Stimulated activated CD4-positive, alpha-beta T cell treated with anti-CD3 and anti-CD28 coated beads, TNF-alpha, amount 100 ng/mL, for 1 hour (primary cell): ENCODE measurements at places on chromosomes 4 and X.

DNA sequence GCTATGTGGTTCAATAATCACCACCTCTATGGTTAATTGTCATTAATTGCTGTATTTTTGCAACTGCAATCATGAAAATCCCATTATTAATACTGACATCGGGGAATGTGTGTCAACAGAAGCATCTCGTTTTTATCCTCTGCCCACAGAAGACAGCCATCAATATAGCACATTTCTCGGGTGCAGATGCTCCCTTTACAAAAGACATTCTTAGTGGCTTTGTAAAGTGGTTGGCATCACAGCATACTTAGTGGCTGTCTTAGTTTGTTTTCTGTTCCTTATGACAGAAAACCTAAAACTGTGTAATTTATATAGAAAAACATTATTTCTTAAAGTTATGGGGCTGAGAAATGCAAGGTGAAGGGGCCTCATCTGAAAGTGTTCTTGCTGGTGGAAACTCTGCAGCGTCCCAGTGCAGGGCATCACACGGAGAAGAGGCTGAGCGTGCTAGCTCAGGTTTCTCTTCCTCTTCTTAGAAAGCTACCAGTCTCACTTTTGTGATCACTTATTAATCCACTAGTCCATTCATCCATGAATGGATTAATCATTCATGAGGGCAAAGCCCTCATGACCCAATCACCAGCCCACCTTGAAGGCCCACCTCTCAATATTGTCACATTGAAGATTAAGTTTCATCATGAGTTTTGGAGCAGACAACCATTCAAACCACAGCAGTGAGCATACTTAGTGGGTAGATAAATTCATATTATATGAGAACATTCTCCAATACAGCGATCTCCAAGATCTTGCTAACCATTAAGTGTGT, 1067.7 kb upstream of the PABPC4L start:
- no peak for DNase-seq

GRCh38 chr4:3861720-3862639, 95.8 kb downstream of the ADRA2C start:
- DNase-seq: no peak

GRCh38 chrX:13090027-13090338, 45.6 kb upstream of the FAM9C start:
- DNase-seq: no peak

DNA sequence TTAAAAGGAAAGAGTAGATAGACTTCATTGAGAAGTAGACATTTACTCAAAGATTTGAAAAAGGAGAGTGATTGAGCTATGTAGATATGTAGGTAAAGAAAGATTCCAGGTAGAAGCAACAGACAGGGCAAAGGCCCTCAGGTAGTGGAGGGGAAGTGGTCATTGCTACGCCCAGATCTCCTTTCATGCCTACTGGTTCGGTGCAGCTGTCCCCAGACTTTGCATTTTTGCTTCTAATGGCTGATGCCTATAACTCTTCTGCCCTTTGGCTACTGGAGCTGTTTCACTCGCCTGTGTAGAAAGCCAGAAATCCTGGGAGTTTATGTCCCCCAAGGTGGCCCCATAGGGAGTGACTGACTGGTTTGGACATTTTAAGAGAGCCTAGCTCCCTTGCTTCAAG, 16.9 kb upstream of the ARMCX2 start:
- no peak for DNase-seq

DNA sequence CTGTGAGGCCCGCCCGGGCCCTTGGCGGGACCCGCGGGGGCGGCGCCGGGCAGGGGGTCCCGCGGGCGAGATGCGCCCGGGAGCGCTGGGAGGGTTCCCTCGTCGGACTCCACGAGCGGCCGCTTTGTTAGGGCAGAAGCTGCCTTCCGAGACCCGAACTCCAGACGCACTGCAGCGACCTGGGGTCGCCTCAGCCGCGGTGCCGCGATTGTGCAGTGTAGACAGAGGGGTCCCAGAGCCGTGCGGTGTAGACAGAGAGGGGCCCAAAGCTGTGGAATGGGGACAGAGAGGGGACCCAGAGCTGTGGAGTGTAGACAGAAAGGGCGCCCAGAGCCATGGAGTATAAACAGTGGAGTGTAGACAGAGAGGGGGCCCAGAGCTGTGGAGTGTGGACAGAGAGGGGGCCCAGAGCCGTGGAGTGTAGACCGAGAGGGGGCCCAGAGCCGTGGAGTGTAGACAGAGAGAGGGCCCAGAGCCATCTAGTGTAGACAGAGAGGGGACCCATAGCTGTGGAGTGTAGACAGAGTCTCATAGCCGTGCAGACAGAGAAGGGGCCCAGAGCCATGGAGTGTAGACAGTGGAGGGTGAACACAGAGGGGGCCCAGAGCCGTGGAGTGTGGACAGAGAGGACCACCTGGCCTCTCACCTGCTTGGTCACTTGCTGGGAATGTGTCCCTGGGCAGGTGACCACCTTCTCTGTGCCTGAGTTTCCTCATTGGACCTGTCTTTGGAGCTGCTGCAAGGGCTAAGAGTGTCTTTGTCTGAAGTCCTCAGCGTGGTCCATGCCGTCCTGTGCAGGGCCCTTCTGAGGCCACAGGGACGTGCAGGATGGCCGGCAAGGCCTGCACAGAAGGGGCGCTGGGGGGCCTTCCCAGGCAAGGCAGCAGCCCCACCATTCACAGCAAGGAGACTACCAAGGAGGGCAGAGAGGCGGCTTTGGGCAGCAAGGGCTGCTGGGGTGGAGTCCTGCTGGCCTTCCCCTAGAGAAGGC, 875 bp downstream of the RGS12 start:
- no peak for DNase-seq

DNA sequence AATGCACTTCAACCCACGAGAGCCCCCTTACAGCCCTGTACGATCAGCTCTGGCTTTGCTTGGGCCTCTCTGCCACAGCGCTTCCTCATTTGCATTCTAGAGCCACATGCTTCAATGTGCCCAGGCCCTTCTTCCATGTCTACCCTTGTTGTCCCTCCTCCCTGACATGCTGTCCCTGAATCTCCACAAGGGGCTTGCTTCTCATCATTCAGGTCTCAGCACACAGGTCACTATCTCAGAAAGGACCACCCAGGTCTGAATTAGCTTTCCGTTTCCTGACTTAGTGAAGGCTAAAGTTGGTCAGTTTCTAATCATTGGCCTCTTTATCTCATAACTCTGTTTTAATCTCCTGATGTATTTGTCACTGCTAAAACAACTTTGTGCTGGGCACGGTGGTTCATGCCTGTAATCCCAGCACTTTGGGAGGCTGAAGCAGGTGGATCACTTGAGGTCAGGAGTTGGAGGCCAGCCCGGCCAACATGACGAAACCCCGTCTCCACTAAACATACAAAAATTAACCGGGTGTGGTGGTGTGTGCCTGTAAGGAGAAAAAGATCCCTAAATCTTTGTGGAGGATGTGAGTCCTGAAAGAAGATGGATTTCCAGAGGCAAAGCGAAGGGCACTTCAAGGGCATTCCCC, 17.9 kb upstream of the SLC34A2 start:
- no peak for DNase-seq

DNA sequence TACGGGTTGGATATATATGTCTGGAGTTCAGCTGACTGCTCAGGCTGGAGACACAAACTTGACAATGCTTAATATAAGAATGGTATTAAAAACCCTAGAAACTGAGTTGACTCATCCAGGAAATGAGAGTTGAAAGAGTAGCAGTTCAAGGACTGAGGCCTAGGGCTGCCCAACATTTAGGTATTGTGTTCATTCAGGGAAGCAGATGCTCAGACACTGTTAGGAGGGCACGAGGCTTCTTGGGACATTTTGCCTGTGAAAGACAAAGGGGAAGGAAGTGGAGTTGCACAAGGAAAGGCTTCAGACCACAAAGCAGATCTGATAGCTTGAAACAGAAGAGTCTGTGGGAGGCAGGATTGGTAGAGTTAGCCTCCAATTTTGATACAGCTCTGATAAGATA, 52.0 kb upstream of the HS3ST1 start:
- DNase-seq: no peak

- DNase-seq: no peak
Measured at GRCh38 chr4:83810428-83810827, 274.5 kb downstream of the GPAT3 start.

DNA sequence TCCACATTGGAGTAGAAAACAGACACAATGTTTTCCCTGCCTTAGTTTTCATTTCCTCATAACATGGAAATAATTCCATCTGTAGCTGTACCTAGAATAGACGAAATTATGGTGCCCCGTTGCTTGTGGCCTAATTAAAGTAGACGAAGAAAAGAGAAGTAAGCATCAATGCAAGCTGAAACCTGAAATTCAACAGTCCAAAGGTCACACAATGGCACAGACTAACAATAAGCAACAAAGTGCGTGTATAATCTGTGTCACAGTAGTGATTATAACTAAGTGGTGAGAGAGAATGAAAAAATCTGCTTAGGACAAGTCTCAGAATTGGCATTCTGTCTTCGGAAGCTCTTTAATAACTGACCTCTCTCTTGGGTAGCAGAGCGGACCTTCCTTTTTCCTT, 24.3 kb downstream of the MAGEB17 start:
- no peak for DNase-seq

DNA sequence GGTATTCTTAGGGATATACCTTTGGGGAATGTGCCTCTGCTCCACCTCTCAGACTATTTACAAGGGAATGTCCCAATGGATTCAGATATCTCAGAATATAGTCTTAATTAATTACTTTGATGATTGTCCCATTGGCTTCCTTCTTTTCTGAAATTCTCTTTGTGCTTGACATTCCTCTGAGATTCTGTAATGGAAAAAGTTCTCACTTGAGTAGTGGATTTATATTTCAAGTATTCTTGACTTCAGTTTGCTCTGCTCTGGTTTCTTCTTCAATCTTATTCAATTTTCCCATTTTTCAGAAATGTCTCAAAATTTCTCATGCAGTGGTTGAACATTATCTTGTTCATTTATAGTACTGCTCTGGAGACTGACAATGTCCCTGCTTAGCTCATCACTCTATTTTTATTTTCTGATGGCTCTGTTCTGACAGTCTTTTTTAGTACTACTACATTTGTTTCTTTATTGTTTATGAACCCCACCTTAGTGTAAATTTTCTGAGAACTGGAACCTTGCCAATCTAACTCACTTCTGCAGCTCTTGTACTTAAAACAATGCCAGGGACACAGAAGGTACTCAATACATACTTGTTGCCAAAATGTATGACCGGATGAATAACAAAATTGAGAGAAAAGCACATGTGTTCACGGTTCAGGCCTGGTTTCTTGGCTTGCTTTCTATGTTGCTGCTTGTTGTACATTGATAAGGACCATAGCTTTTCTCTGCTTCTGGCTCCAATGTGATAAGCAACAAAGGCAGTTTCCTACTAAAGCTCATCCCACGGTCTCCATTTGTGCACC, 471.7 kb downstream of the GASK1B start:
- no peak for DNase-seq

- no peak for DNase-seq
Measured at GRCh38 chr4:89248879-89249281, 58.7 kb downstream of the GPRIN3 start.

DNA sequence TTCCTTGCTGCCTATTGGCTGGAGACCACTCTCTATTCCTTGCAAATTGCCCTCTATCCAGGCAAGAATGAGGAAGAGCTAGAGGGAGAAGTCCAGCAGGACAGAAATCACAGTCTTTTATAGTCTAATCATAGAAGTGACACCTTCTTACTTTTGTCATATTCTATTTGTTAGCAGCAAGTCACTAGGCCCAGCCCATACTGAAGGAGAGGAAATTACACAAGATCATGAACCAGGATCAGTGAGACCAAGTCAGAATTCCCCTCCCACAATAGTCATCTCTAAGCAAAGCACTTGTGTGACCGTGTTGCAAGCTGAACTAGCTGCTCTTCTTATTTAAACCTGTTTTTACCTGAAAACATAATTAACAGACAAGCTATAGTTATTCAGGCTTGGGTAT, 317.7 kb downstream of the INPP4B start:
- no peak for DNase-seq

DNA sequence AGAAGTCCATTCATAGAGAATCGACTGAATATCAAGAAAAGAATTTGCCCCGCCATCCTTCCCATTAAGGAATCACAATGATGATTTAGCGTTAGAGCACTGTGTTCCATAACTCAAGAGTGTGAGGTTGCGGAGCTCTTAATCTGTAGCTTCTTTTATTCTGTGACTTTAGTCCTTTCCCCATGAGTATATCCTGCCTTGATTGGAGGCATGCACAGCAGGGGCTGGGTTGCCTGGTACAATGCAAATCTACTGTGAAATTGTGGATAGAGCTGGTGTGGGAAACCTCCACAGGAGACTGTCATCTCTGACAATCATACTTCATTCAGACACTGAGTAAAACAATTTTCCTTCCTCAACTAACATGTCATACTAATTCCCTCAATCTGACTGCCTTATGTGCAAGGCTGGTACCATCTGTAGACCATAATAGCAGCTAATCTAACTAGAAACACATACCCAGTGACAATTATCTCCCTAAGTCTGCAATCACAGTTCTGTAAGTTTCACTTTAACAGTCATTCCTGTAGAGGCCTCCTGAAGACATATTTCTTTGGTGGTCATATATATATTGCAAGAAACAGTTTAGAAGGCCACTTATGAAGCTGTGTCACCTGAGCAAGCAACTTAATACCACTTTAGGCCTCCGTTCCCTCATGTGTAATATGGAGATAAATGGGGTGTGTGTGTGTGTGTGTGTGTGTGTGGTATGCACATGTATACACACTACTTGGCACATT, 355.2 kb upstream of the FAM241A start:
- DNase-seq: no peak

DNA sequence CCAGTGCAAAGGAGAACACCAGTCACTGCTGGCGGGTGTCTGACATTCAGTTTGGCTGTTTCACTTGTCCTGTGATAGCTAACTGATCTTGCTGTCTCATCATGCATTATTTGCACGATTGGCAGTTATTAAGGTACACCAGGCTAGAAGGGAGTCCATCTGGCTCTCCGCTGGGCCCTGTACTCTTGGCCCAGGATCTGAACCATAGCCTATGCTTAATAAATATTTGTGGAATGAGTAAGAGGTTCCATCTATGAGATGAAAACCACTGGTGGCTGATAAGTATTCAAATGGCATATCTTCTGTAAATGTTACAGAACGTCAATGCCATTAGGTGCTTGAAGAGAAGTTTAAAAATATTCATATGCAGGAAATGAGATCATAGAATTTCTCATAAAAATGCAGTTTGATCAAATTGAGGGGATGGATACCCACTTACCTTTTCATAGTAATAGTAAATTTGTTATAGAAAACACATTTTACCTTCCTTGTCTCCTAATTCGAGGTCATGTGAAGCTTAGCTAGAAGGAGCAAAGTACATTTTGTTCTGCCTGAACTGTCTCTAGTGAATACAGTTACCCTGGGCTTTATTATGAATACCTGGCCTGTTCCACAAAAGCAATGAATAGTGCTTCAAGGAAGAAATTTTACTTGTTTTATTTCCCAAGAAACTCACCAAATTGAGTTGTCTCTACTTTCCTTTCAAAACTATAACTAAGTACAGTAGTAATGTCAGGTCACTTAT, 213.5 kb downstream of the CBR4 start:
- DNase-seq: no peak

- DNase-seq: no peak
Measured at GRCh38 chr4:80286451-80286850, 20.0 kb downstream of the FGF5 start.

- DNase-seq: no peak
Measured at GRCh38 chr4:128868758-128869157, 59.3 kb downstream of the JADE1 start.
